ENCODE measurements at places on chromosomes 13 and 19.

DNA sequence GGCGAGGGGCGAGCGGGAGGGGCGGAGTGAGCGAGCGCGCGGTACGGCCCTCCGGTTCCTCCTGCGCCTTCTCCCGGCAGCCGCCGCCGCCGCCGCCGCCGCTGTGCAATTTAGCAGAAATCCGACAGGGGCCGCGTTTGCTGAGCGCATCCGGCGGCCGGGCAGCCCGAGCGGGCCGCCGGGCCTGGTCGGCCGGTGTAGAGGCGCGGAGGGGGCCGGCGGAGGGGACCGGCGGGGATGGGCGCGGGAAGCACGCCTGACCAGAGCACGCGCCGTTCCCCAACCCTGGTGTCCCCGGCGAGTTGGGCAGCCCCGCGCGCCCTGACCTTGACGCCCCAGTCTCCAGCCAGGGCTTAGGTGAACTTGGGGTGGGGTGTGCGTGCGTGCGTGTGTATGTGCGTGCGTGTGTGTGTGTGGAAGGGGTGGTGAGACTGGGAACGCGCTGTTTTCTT lies 144.5 kb upstream of the ZNF536 start:
- DNase-seq, result no peak

DNA sequence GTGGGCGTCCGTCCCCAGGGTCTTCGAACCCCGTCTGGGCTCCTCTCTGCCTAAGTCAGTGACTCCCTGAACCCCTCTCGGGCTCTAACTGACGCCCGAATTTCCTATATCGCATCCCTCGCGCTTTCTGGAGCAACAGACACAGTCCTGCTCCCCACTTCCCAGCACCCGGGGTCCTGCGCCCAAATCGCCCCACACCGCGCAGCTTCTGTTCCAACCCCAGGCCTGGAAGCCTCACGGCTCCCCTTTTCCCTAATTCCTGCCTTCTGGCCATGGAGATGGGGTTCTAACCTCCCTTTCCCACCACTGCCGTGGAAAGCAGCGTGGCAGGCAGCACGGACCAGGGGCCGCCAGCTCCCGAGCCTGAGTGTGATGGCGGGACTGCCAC lies 1.6 kb upstream of the GRTP1 start:
- DNase-seq, result no peak

DNA sequence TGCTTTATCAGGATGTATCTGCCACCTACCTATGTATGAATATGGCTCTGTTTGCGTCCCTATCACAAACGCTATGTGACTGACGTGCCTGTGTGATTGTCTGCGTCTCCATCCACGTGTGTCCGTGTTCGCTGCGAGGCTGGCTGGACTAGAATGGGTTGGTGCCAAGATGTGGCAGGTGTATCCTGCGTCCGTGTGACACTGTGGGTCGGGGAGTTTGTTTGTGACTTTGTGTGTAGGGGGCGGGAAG lies 6.7 kb upstream of the HOOK2 start:
- no peak for DNase-seq

GRCh38 chr19:19873381-19873780 lies 7.7 kb downstream of the ZNF253 start:
- DNase-seq, result no peak

DNA sequence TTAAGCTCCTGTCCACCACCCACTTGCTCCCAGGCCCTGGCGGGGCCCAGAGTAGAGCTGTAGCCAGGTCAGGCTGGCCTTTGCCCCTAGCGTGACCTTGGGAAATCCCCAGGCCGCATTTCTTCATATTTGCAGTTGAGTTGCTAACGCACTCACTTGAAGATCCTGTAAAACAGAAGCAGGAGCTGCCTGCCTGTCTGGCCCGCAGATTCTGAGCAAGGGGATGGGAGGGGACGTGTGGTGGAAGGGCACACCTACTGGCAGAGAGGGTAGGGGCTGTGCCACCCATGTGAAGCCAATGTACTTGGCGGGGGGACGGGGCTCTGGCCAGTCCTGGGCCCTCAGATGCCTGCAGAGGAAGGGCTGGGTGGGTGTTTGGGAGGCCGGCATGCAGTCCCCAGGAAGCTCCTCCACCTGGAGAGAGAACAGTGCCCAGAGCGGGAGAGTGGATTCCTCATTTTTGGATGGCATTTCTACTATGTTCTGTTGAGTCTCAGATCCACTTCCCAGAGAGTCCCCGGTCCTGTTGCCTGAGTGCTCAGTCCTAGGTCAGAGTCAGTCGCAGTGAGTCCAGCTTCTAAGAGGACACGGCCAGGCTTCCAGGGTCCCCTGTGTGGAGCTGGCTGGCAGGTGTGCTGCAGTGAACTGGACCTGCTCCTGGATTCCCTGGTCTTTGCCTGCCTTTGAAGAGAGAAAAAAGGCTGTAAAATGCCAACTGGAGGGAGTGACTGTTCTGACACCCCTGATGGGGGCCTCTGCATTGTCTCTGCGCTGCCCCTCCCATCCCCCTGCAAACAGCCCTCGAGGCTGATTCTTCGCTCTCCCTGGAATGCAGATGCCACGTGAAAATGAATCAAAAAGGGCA lies 62.9 kb downstream of the GGACT start:
- DNase-seq, result no peak

GRCh38 chr19:19214159-19214490 lies 2.4 kb downstream of the NCAN start:
- DNase-seq, result no peak

GRCh38 chr19:16428372-16429036 lies 43.3 kb downstream of the EPS15L1 start:
- no peak for DNase-seq

DNA sequence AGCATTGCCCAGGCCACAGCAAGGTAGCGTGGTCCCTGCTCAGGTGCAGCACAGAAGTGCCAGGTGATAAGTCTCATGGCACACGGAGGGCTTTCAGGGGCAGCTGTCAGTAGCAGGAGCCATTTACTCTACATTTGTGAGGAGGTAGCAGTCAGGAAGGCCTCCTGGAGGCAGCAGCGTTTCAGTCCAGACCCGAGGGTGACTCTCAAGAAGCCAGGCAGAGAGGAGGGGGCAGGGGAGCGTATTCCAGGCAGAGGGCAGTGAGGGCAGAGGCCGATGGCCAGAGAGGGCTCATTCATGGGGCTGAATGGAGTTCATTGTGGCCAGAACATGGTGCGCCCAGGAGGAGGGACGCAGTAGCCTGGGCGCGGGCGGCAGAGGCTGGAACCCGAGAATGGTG lies 8.9 kb downstream of the PIAS4 start:
- DNase-seq, result no peak

- DNase-seq, result no peak
Measured at GRCh38 chr13:27374126-27374613, 50.2 kb upstream of the GTF3A start.

DNA sequence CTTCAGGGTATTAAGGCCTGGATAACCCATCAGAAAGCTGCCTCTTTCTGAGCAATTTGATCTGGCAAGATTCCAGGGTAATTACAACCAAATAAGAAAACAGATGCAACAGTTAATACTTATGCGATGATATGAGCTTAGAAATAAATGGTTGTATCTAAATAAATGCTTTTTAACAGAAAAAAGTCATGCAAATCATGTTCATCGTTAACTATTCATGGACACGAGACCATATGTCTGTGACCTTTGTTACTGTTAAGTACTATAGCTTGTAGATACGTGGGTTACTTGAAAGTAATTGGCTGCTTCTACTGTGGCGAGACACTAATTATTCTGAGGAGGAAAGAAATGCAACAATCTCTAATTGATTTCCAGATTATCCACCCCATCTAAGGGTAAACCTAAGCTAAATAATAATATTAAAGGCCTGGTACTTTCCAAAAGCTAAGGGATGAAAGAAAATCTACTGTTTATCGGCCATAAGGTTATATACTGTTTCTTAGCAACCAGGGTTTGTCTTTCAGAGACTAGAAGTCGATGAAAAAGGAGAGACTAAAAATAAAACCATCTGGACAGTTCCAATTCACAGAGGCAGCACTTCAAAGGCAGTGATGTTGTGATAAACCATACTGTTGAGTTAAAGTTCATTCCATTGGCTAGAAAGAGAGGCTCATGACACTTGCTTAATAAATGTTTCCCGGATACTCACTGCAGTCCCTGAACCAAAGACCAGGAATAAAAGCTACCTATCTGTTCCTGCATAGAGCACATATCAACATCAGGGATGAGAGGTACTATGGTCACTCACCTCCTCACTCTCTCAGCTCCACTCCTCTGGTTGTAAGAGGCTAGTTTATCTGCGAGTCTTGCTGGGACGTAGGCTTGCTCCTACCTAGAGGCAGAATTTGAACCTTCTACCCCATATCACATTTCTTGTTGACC lies 1.5 kb downstream of the EPSTI1 start:
- DNase-seq, result no peak
